ENCODE measurements at places on chromosomes 11 and 22. TPM values are rescaled to one million over a fixed set of nuclear protein-coding genes. Genes with fewer than 3 reads are reported as not detected.

DNA sequence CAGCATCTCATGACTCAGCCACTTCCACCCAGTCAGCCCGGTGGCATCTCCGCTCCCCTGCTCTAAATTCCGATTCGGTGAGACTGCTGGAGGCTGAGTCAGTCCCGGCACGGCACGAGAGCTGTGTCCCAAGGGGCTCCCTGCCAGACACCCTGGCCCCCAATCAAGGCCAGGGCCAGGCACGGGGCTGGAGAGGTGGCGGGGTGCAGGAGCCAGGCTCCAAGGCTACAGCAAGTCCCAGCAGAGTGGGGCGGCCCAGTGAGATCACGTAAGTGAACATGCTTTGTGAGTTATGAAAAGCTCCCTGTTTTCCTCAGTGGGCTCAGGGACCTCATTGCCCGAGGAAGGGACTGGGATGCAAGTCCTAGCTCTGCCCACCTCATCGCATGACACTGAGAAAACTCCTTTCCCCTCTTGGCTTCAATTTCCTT is 3.0 kb downstream of the C11orf68 start:
- DNase-seq, result peak; percentile 94
- peak overlapping the region; percentile 94 for H3K27ac ChIP-seq
- H3K27me3 ChIP-seq, result no peaks in the 10 kb centered on the region
- H3K4me1 ChIP-seq, result peaks cover 35% of the 10 kb centered on the region
- H3K4me3 ChIP-seq, result no peak overlapping the region
- no peaks in the 10 kb centered on the region for H3K36me3 ChIP-seq

DNA sequence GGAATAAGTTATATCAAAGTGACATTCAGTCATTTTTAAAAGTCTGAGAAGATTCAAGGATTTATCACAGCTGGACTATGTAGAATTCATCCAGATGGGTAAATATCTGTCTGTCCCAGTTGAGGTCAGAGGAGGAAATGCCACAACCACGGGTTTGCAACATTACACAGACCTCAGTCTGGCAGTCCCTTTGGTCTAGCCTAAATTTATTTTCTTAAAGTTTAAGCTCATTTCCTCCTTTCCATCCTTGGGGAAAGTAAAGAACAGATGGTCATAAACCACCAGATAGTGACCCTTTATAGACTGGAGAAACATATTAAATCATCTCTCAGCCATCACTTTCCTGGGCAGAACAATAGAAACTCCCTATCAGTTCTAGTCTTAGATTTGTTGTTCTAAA is 238.4 kb upstream of the DDI1 start:
- H3K27me3 ChIP-seq, result no peaks in the 10 kb centered on the region
- no peaks in the 10 kb centered on the region for H3K4me1 ChIP-seq
- peak overlapping the region; percentile 15 for H3K27ac ChIP-seq
- no peak overlapping the region for H3K4me3 ChIP-seq
- no peaks in the 10 kb centered on the region for H3K36me3 ChIP-seq

DNA sequence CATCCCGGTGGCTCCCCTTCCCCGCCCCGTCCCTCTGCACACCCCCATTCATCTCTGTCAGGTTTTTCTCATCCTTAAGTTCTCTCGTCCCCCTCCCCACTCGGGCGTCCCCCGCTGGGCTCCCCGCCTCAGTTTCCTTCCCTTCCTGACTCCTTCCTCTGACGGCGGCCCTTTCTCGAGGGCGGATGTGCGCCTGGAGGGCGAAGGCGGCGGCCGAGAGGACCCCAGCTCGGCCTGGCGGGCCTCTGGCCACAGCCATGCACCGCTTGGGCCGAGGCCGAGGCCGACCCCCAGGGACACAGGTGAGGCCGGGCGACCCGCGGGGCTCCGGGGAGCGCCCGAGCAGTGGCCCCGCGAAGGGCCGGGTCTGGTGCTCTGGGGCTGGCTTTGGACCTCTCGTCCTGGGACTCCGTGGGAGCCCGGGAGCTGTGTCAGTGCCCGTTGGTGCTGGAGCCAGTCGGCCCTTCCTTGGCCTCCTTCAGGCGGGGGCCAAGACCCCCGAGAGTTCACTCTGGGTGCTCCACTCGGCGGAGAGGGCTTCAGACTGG is 2.9 kb downstream of the PHLDB1 start:
- no peaks in the 10 kb centered on the region for H3K27me3 ChIP-seq

IGF2 gene
- 136 TPM for total RNA-seq

DNA sequence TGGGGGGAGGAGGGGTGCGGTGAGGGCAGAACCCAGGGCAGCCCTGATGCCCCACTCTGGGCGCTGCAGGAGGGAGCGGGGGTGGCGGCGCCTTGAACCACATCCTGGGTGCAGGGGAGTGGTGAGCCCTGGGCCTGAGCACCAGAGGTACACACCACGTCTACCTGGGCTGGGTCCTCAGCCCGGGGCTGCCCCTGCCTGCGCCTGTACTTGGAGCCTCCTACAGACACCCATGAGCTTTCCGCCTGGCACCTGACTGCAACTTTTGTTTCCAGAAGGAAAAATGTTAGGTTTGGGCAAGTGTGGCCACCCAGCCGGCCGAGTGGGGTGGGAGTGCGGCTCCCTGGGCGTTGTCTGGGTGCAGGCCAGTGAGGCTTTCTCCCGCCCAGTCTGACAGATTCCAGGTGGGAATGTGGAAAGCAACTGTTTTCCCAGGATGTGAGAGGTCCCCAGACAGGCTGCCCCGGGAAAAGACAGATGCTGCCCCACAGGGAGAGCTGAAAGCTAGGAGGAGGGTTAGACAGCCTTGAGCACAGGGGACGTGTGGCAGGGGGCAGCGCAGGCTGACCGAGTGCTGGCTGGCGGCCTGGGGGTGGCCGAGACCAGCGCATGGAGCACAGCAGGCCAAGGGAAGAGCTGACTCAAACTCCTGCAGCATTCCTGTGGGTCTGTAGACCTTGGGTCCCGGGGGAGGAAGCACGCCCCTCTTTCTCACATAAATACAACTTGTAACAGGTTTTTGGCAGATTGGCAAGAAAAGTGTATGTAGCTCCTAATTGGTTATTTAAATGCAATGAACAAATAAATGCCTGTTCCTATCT is 44.1 kb downstream of the GNB1L start:
- no peak overlapping the region for H3K27ac ChIP-seq
- DNase-seq, result no peak
- H3K4me1 ChIP-seq, result peaks cover 7% of the 10 kb centered on the region
- no peaks in the 10 kb centered on the region for H3K36me3 ChIP-seq

C11orf97 gene
- not detected for total RNA-seq

- no peaks in the 10 kb centered on the region for H3K36me3 ChIP-seq
- no peak overlapping the region for H3K4me3 ChIP-seq
- no peak overlapping the region for H3K27ac ChIP-seq
- H3K27me3 ChIP-seq, result no peaks in the 10 kb centered on the region
- H3K4me1 ChIP-seq, result no peaks in the 10 kb centered on the region
Measured at GRCh38 chr11:111722501-111722900, 43.7 kb downstream of the PPP2R1B start.

DNA sequence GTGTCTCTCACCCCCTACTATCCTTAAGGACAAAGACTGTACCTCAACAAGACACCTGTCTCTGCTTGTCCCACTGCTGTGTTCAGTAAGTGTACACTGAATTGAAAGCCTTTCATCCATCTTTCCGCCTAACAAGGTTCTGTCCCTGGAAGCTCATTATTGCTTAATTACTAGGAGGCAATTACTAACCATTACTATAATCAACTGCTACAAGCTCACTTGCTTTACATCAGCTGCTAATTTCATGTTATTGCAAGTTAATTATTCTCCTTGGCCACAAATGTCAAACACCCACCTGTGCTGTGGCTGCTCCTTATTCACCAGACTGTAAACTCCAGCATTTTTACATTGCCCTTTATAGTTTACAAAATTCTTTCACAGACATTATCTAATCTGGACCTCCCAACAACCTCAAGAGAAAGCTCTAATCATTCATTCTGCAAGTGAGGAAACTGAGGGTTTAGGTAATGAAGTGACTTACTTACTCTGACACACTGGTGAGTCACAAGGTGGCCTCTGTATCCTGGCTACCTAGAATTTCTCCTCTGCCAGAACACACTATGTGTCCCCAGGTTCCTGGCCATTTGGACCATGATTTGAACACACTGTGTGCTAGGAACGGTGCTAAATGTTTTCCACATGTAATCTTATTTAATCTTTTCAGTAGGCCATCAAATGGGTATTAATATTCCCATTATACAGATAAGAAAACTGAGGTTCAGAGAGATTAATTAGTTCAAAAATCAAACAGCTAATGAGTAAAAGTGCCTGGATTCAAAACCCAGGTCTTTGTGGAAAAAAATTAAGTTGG is 66.7 kb downstream of the RAB30 start:
- H3K27me3 ChIP-seq, result no peaks in the 10 kb centered on the region
- no peak overlapping the region for H3K27ac ChIP-seq
- DNase-seq, result no peak
- H3K4me3 ChIP-seq, result no peak overlapping the region

LRRC55 gene
- total RNA-seq, result 2.1 TPM

GRCh38 chr22:47963660-47964059 is 1201.2 kb downstream of the TBC1D22A start:
- no peak overlapping the region for H3K4me3 ChIP-seq
- no peak overlapping the region for H3K27ac ChIP-seq
- H3K27me3 ChIP-seq, result no peaks in the 10 kb centered on the region

GRCh38 chr11:9680028-9680427 is 16.2 kb downstream of the SWAP70 start:
- H3K27me3 ChIP-seq, result no peaks in the 10 kb centered on the region
- no peak overlapping the region for H3K27ac ChIP-seq
- no peak overlapping the region for H3K4me3 ChIP-seq
- no peak for DNase-seq
- H3K36me3 ChIP-seq, result no peaks in the 10 kb centered on the region
- no peaks in the 10 kb centered on the region for H3K4me1 ChIP-seq

DNA sequence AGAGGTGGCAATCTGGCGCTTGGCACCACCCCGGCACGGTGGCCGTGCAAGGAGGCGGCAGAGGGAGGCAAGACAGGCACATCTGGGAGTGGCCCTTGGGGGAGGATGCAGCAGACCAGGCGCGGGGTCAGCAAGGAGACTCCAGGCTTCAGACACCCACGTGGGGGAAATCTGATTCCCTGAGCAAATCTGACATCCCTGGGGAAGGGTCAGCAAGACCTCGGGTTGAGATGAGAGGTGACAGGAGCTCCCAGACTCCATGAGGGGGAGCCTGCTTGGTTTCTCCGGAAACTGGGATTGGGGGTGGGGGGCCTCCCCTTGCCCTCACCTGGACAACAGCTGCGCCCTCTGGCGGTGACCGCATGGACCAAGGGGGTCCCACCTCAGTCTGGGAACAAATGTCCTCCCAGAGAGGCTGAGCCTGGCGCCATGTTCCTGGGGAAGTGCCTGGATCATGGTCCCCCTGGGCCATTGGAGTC is 4.0 kb upstream of the RCOR2 start:
- H3K27me3 ChIP-seq, result no peaks in the 10 kb centered on the region
- H3K27ac ChIP-seq, result no peak overlapping the region
- H3K4me3 ChIP-seq, result no peak overlapping the region
- no peaks in the 10 kb centered on the region for H3K4me1 ChIP-seq

GRCh38 chr22:48153726-48154125 is 1391.3 kb downstream of the TBC1D22A start:
- H3K4me1 ChIP-seq, result no peaks in the 10 kb centered on the region
- no peak overlapping the region for H3K4me3 ChIP-seq
- H3K27me3 ChIP-seq, result no peaks in the 10 kb centered on the region
- no peak overlapping the region for H3K27ac ChIP-seq
- H3K36me3 ChIP-seq, result no peaks in the 10 kb centered on the region
- no peak for DNase-seq

- H3K4me1 ChIP-seq, result no peaks in the 10 kb centered on the region
- DNase-seq, result no peak
- no peak overlapping the region for H3K27ac ChIP-seq
- H3K36me3 ChIP-seq, result no peaks in the 10 kb centered on the region
Measured at GRCh38 chr11:69797156-69797555, 22.0 kb upstream of the FGF4 start.

MUC2 gene
- total RNA-seq, result 0.06 TPM

APOA4 gene
- not detected for total RNA-seq

OR52A1 gene
- not detected for total RNA-seq

GRCh38 chr22:36386900-36387708 is 663 bp downstream of the MYH9 start:
- H3K27me3 ChIP-seq, result no peaks in the 10 kb centered on the region
- peaks cover 4% of the 10 kb centered on the region for H3K4me1 ChIP-seq
- H3K27ac ChIP-seq, result peak overlapping the region; percentile 96
- no peaks in the 10 kb centered on the region for H3K36me3 ChIP-seq
- DNase-seq, result peak; percentile 55
- peak overlapping the region; percentile 86 for H3K4me3 ChIP-seq

- no peaks in the 10 kb centered on the region for H3K4me1 ChIP-seq
- no peak overlapping the region for H3K27ac ChIP-seq
- H3K27me3 ChIP-seq, result no peaks in the 10 kb centered on the region
- H3K36me3 ChIP-seq, result no peaks in the 10 kb centered on the region
- H3K4me3 ChIP-seq, result no peak overlapping the region
Measured at GRCh38 chr22:28574159-28574788, 105.4 kb downstream of the TTC28 start.

MAJIN gene
- not detected for total RNA-seq

DNA sequence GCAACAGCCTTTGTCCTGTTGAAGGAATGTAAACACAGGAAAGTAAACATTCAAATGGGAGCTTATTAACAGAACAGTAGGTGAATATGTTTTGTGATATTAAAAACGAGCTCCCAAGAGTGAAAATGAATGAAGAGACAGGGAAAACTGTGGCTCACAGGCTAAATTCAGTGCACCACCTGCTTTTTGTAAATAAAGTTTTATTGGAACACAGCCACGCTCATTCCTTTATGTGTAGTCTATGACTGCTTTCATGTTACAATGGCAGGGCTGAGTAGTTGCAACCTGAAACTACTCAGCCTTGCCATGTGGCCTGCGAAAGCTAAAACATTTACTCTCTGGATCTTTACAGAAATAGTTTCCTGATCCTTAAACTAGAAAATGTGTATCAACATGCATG is 136.9 kb downstream of the MYO18B start:
- H3K27me3 ChIP-seq, result no peaks in the 10 kb centered on the region
- H3K36me3 ChIP-seq, result no peaks in the 10 kb centered on the region
- DNase-seq, result no peak
- H3K27ac ChIP-seq, result no peak overlapping the region
- no peaks in the 10 kb centered on the region for H3K4me1 ChIP-seq

GRCh38 chr11:59000003-59000402 is 60.7 kb downstream of the GLYATL1 start:
- H3K27me3 ChIP-seq, result no peaks in the 10 kb centered on the region
- no peaks in the 10 kb centered on the region for H3K4me1 ChIP-seq
- no peak for DNase-seq
- H3K27ac ChIP-seq, result no peak overlapping the region
- H3K36me3 ChIP-seq, result no peaks in the 10 kb centered on the region

DNA sequence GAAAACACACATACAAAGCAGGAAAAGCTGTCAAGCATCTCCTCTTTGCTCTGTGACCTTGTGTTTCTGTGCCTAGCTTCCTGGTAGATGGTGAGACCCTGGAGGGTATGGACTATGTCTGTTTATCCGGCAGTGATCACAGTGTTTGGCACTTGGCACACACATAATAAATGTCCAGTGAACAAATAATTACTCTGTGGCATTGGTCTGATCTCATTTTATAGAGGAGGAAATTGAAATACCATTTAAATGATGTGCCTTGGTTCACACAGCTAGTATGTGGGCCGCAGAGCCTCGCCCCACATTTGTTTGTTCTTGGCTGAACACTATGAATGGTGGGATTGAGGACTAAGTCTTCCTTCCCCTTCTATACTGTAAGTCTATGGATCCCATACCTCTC is 104.7 kb upstream of the SPON1 start:
- no peaks in the 10 kb centered on the region for H3K4me1 ChIP-seq
- H3K27me3 ChIP-seq, result no peaks in the 10 kb centered on the region
- H3K27ac ChIP-seq, result no peak overlapping the region
- H3K36me3 ChIP-seq, result no peaks in the 10 kb centered on the region
- no peak for DNase-seq

Measured in uterus (tissue), 4 donors.